ENCODE measurements at places on chromosomes 5 and 9.

DNA sequence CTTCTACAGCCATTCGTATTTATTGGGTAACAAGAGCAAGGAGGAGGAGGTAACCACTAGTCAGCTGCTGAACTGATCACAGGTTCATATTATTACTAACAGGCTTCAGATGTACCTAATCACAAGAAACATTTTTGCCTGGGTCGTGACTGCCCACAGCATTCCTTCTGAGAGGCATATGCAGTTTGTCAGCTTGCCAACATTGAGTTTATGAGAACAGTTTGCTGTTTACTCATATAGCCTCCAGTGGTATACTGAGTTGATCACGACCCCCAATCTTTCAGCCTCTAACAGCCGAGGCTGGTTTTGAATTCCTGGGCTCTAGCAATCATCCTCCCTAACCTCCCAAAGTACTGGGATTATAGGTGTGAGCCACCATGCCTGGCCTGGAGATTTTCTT, 693.6 kb downstream of the TLE1 start:
- DNase-seq, result no peak

- DNase-seq, result no peak
These were observed 86.0 kb upstream of the FER start for GRCh38 chr5:108661590-108662219.

- DNase-seq, result no peak
These were observed 30.9 kb upstream of the PPP1R26 start for GRCh38 chr9:135448663-135449100.

DNA sequence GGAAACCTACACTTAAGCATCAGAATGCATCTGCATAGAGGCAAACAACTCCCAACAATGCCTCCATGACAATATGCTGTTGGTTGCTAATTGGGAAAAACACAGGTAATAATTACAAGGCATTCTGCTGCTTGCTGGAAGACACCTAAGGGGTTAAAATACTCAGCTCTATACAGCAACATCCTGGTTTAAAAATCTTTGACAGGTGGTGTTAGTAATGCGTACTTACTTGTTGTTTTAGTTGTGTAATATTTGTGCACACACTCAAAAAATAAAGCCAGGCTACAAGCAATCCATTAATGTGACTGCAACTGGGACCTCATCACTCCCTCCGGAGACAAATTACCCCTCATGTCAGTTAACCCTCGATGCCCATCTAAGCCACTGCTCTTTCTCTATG, 126.3 kb upstream of the ELL2 start:
- DNase-seq, result no peak

DNA sequence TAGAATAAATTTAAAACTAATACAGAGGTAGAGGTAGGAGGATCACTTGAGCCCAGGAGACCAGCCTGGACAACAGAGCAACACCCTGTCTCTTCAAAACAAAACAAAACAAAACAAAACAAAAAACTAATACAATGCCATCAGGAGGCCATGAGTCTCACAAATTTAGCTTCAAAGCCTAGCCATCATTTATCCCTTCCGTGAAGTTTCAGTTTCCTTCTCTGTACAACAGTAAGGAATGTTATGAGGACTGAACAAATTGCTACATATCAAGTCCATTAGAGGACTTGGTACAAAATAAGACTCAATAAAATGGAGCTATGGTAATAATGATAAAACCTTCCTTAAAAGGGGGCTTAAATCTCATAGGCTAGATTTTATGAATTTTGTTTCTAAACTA, 60.8 kb downstream of the MAPKAP1 start:
- no peak for DNase-seq

- DNase-seq, result no peak
These were observed 53.7 kb downstream of the PLAC8L1 start for GRCh38 chr5:146051678-146052077.

GRCh38 chr5:35029333-35029732, 18.4 kb downstream of the AGXT2 start:
- DNase-seq, result no peak

DNA sequence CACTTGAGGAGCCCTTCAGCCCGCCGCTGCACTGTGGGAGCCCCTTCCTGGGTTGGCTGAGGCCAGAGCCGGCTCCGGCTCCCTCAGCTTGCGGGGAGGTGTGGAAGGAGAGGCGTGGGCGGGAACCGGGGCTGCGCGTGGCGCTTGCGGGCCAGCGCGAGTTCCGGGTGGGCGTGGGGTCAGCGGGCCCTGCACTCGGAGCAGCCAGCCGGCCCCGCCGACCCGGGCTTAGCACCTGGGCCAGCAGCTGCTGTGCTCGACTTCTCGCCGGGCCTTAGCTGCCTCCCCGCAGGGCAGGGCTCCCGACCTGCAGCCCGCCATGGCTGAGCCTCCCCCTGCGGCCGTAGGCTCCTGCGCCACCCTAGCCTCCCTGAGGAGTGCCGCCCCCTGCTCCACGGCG, 6.2 kb upstream of the SHB start:
- DNase-seq, result no peak

DNA sequence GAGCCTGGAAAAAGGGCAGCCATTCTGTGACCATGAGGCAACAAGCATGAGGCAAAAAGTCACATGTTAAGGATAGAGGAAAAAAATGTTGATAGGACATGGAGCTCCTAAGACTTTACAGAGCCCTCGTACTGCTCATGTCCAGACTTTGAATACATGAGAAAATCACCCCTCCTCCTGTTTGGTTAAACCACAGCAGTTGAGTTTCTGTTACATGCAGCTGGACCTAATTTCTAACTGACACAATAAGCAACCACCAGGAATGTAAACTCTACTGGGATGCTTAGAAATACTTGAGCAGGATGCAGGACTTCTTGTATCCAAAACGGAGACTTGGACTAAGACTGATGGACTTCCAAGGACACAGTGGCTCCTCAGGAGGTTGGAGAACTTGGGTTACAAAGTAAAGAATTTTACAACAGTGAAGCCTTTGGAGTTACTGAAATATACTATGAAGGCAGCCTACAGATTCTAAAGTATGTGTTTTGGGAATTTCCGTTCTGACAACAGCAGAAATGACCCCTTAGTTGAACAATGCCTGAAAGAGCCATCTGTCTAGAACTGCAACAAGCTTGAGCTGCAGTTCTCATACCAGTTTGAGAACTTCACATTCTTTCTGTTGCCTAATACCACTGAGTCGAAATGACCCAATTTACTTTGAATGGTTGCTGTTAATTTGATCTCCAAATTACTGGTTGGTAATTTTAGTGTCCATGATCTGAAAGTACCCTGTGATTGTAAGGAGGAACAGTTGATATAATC, 268.9 kb downstream of the PIK3R1 start:
- DNase-seq, result no peak

GRCh38 chr9:106583751-106584150, 279.2 kb upstream of the ZNF462 start:
- no peak for DNase-seq

GRCh38 chr5:18314192-18314778, 680.0 kb downstream of the TAF11L14 start:
- peak; percentile 4 for DNase-seq

- DNase-seq, result no peak
These were observed 704 bp upstream of the IL33 start for GRCh38 chr9:6214903-6215302.

DNA sequence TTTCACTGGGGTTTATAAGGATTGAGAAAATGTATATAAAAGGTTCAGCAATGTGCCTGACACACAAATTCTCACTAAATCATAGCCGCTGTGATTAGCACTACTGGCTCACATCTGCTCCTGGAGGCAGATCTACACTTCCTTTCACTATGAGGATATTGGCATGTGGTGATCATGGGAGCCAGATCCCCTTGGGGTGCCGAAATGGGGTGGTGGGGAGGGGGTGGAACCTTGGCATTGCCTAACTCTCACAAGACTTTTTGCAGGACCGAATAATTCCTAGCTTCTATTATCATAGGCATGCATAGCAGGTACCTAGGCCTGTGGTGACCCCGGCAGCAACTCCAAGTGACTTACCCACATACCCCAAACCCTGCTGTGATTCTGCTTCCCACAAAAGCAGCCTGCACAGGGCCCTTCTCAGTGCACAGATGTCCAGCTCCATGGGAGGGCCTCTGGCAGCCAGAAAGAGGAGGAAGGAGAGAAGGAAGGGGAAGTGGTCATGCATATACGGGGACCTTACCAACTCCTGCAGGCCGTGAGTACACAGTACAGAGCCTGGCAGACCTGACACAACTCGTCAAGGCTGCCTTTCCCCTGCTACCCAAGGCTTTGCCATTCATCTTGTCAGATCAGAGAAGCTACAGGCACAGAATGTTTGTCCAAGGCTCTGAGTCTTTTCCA, 61.3 kb upstream of the IQGAP2 start:
- no peak for DNase-seq

DNA sequence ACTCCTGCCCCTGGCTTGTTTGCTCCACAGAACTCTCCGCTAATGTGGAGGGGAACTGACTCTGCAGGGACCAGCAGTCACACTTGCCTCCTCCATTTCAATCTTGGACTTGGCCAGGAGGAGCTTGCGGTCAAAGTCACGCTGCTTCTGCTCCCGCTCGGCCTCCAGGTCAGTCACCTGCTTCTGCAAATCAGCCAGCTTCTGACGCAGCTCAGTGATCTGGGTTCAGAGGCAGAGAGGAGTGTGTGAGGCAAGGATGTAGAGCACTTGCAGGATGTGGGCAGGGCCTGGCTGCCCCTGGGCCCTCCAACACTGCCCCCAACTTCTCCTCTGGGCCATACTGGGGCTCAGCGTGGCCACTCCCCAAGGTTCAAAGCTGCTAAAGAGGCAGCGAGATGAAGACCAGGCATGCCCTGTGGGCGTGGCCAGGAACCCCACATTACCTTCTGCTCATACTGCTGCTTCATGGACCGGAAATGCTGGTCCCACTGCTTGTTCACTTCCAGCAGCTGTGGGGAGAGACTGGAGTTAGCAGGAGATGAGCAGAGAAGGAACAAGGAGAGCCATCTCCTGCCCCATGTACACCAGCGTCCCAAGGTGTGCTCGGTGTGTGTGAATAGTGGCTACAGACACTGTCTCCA, 22.2 kb downstream of the GPX3 start:
- DNase-seq, result no peak

GRCh38 chr9:98255061-98255577, 330 bp downstream of the TBC1D2 start:
- DNase-seq, result no peak

DNA sequence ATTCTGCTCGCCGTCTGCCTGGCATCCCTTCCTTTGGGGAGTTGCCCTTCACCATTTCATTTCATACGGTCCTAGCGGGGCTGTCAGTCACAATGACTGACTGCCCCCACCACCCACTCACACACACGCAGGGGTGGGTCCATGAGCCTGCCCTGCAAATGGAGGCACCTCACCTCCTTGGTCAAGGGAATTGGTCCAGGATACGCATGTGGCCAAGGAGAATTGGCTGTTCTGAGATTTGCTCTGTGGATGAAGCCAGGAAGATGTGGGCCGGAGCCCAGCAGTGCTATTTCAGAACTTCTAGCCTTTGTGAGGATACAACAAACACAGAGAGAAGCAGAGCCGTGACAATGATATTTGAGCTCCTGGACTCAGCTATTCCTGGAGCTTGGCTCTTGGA, 17.0 kb downstream of the C1QTNF2 start:
- no peak for DNase-seq

DNA sequence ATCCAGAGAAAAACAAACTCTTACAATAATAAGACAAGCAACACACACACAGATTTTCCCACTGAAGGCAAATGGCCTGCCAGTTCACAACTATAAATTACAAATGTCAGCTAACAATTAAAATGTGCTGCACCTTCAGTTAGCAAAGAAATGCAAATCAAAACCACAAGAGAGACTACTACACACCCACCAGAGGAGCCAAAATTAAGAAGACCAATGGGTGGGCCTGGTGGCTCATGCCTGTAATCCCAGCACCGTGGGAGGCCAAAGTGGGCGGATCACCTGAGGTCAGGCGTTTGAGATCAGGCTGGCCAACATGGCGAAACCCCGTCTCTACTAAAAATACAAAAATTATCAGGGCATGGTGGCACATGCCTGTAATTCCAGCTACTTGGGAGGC, 15.1 kb upstream of the IPPK start:
- DNase-seq, result no peak

GRCh38 chr5:124528838-124529237, 217.6 kb downstream of the ZNF608 start:
- no peak for DNase-seq

DNA sequence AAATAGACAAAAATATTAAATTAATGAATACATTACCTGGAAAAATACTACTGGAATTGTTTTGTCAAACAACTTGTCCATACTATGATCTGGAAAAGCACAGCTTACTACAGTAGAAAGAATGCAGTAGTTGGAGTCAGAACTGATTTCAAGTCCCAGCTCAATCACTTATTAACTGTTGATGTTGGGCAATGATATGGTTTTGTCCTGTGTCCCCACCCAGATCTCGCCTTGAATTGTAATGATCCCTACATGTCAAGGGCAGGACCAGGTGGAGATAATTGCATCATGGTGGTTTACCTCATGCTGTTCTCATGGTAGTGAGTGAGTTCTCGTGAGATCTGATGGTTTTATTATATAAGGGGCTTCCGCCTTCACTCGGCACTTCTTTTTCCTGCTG, 247.5 kb downstream of the CD180 start:
- no peak for DNase-seq

GRCh38 chr9:90964101-90965020, 162.7 kb downstream of the SYK start:
- DNase-seq, result peak; percentile 48

GRCh38 chr5:58925627-58926540, 343.0 kb downstream of the RAB3C start:
- DNase-seq, result peak; percentile 28

GRCh38 chr5:38537505-38537904, 18.9 kb downstream of the LIFR start:
- peak; percentile 21 for DNase-seq

DNA sequence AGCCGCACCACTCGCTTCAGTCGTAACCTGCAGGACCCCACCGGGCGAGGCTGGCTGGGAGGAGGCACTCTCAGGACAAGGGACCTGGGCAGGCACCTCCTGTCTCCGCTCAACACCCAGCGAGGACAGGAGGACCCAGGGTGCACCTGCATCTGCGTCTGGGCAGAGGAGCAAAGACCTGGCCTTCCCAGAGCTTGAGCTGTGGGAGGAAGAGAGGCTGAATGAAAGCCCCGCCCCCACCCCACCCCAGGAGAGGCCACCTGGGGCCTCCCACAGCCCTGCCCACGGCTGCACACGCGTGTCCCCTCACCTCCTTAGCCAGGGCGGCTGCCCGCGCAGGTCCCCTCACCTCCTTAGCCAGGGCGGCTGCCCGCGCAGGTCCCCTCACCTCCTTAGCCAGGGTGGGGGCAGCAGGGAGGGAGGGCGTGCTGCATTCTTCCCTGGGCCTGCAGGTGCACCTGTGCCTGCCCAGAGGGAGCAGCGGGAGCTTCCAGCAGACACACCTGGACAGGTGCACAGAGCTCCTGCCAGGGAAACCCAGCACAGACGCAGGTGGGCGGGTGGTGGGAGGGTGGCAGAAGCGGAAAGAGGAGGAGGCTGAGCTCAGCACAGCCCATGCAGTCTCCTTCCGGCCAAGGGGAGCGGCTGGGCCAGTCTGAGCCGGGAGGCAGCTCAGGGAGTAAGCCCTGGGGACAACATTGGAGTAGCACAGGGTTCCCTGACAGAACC, 18.5 kb upstream of the SLC12A7 start:
- DNase-seq, result peak; percentile 15

- no peak for DNase-seq
These were observed 143.0 kb downstream of the GPBP1 start for GRCh38 chr5:57316798-57317327.

- no peak for DNase-seq
These were observed 6.6 kb downstream of the IDNK start for GRCh38 chr9:83629433-83630104.

GRCh38 chr9:97961361-97961760, 21.8 kb upstream of the ANP32B start:
- no peak for DNase-seq
